ENCODE measurements at places on chromosomes 4 and X.

GRCh38 chrX:68354879-68355628 is 78.2 kb downstream of the OPHN1 start:
- DNase-seq = no peak

DNA sequence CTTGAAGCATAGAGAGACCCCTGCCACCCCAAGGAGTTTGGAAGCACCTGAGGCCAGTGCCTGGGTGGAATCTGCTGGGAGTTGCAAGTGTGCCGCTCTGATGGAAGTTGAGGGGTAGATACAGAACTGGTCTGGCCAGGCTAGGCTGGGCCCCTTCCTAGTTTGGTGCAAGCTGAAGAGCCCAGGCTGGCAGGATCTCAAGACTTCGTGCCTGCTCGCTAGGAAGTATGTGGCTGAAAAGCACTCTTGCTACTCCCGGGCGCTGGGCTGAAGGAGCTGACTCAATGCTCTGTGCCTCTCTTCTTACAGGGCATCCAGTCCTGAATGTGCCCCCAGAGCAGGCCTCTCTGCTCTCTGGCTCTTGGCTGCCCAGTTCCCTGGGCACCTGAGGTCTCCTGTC is 51.7 kb upstream of the PJA1 start:
- no peak for DNase-seq

GRCh38 chrX:97021680-97022079 is 138.0 kb downstream of the RPA4 start:
- DNase-seq = peak; percentile 20

GRCh38 chr4:826508-827208 is 729 bp upstream of the CPLX1 start:
- DNase-seq = no peak

GRCh38 chrX:128805236-128805635 is 718.1 kb downstream of the SMARCA1 start:
- DNase-seq = no peak

GRCh38 chr4:148429206-148429605 is 13.0 kb downstream of the NR3C2 start:
- DNase-seq = no peak

- DNase-seq = no peak
Measured at GRCh38 chrX:54492340-54492739, 3.7 kb downstream of the FGD1 start.

GRCh38 chr4:182293691-182294255 is 50.6 kb downstream of the TENM3 start:
- no peak for DNase-seq

GRCh38 chrX:7586126-7586525 is 256.8 kb upstream of the VCX start:
- peak; percentile 57 for DNase-seq

- peak; percentile 23 for DNase-seq
Measured at GRCh38 chrX:40734971-40735324, 394 bp downstream of the MED14 start.

GRCh38 chrX:68536429-68536828 is 37.6 kb downstream of the YIPF6 start:
- no peak for DNase-seq

- DNase-seq = no peak
Measured at GRCh38 chr4:156293657-156294297, 340.1 kb upstream of the CTSO start.

Measured in Kasumi-1 (cell line).